ENCODE measurements at places on chromosomes 3 and 15.

DNA sequence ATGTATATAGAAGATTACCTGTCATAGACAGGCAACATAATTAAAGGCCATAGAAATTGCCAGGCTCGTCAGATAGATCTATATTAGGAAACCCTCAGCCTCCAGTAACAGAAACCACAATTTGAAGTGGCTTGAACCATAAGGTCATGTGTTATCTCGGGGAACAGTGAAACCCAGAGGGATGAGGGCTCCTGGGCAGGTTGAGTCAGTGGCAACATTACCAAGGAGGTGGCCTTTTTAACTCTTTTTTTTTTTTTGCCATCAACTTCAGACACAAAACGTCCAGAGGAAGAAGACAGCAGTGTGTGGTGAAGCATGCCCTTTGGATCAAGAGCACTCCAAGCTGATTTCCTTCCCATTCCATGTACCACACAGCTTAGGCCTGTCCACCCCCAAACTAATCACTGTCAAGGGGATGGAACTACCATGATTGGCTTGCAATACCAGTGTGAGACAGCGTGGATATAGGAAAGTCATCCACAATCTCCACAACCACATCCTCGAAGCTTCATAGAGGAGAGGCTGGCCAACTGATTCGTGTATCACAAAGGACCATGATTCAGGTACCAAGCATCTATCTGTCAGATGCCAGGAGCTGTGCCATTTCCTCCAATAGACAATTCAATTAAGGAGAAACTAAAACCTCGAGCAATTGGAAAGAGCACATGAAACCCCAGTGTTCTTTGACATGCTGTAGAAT, 999 bp upstream of the KIF7 start:
- no peak for DNase-seq

GRCh38 chr3:111418391-111418790, 123.6 kb upstream of the CD96 start:
- DNase-seq = no peak

DNA sequence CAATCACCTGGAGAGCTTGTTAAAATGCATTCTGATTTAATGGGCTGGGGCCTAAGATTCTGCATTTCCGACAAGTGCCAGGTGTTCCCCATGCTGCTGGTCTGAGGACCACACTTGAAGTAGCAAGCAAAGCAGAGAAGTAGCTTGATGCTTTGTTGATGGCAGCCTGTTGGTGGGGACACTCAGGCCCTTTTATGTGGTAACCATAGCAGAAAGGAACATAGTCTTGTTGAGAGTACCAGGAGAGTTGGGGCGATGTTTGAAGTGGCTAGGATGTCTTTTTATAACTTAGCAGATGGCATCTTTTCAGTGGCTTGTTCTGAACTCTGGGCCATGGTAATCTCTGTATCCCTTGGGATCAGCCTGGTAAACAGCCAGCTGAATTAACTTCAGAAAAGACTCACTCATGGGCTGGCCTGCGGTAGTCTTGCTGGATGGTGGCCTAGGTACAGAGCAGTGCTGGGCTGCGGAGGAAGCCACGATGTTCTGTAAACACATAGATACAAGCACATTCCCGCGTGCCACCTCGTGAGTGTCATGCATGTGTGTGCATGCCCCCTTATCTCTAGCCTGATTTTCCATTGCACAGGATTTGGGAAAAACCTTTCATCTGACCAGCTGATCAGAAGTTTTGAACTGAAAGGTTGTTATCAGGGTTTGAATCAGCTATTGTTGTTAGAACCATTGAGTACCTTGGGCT, 292.4 kb upstream of the LRRFIP2 start:
- DNase-seq = no peak

GRCh38 chr3:12974819-12975218, 98.4 kb downstream of the IQSEC1 start:
- DNase-seq = no peak

- no peak for DNase-seq
Measured at GRCh38 chr3:184825121-184825820, 13.3 kb downstream of the VPS8 start.

GRCh38 chr3:10758304-10759037, 57.6 kb upstream of the SLC6A11 start:
- no peak for DNase-seq

DNA sequence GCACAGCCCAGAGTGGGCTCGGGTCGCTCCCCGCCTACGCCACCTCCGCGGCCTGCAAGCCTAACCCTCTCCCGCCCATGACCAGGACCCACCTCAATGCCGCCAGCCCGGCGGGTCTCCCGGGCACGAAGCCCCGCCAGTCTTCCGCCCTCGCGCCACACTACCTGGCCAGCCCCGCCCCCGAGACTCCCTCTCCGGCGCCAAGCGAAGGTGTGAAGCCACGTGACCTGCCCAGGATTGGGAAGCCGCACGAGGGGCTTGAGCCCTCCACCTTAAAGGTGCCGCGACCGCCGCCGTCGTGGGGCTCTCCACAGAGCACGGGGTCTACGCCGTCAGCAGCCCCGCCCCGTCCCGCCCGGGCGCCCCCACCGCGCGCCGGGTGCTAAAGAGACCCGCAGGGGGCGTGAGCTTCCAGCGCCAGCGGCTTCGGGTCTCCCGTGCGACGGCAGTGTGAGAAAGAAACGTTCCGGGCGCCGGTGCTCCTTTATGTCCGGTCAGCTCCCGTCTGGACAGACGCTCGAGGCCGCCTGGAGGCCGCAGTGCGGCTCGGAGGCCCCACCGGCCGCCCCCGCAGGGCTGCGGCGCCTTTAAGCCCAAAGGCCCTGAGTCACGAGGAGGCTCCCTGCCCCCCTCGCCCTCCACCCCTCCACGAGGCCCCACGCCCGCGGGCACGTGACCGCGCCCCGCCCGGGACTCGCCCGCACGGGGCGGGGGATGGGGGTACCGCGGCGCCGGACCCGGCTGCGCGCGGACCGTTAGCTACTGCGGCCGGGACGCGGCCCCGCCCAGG, at the start of gene CPEB1:
Gene CPEB1 (minus strand): TSS at position 319 of the 790 bp plus-strand sequence. CDS start 18,904 bp downstream, outside the sequence.
- no peak for DNase-seq

- DNase-seq = no peak
Measured at GRCh38 chr3:12444582-12445471, 39.5 kb upstream of the TSEN2 start.

GRCh38 chr15:98395974-98396610, 252.2 kb upstream of the IGF1R start:
- DNase-seq = no peak

DNA sequence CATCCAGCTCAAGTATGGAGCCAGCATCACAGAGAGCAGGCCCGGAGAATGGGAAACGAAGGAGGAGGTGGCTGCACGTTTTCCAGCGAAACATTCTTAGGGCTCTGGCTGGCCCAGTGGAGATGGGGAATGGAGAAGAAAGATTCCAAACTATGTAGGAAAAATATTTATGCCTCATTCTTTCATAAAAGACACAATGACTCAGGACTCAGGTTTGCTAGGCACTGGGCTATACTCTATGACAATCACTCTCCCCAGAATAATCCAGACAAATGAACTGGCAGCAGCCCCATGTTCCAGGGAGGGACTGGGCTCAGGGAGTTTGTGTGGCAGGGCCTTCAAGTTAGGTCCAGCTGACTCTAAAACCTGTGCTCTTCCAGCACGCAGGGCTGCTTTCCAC, 110.8 kb upstream of the RAD18 start:
- no peak for DNase-seq

GRCh38 chr3:31592764-31593163, 60.0 kb downstream of the STT3B start:
- no peak for DNase-seq

DNA sequence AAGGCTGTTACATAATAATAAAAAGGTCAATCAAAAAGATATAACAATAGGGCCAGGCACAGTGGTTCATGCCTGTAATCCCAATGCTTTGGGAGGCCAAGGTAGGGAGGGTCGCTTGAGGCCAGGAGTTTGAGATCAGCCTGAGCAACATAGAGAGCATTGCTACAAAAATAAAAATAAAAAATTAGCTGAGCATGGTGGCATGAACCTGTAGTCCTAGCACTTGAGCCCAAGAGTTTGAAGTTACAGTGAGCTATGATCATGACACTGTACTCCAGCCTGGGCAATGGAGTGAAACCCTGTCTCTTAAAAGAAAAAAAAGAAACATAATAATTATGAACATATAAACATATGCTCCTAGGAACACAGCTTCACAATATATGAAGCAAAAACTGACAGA, 29.3 kb downstream of the AVEN start:
- DNase-seq = no peak

- no peak for DNase-seq
Measured at GRCh38 chr3:58560771-58561311, 16.4 kb downstream of the FAM107A start.

- DNase-seq = no peak
Measured at GRCh38 chr3:16305111-16305541, 40.1 kb downstream of the OXNAD1 start.

GRCh38 chr3:127682561-127682960, 9.8 kb downstream of the ABTB1 start:
- no peak for DNase-seq

DNA sequence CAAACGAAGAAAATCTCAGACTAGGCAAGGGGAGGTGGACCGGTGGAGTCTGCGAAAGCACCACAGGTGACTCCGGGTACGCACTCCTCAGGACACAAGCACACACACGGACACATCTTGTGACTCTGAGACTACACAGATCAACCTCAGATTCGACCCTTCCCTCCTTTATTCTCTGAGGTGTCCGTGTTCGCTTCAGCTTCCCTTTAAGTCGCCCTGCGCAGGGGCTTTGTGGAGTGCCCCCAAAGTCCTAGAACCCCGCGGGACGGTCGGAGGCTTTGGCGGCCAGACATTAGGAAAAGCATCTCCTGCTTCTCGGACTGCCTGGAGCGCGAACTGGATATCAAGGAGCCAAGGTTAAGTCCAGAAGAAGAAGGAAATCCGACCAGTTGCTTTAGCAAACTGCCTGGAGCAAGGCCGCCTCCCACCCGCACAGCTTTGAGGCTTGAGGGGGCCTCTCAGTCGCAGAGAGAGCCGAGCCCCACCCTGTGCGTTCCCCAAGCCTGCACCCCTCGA, 730 bp downstream of the DGKG start:
- DNase-seq = no peak

GRCh38 chr15:74384881-74385643, 17.6 kb upstream of the CYP11A1 start:
- DNase-seq = no peak

DNA sequence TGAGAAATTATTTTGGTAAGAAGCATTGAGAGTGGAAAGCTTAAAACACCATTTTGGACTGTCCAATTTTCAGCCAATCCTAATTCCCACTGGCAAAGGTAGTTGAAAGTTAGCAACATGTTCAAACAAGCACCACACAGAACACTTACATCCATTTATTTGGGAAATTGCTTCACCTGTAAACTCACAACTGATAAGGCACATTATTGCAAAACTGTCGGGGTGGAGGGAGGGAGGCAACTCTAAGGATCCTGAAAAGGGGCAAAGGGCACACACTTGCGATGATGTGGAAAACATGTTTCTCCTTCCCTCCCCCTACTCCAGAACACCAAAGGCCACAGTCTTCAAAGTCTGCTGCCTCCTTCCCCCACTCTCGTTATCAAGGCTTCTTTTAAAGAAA, 9.4 kb downstream of the TMEM41A start:
- DNase-seq = no peak

DNA sequence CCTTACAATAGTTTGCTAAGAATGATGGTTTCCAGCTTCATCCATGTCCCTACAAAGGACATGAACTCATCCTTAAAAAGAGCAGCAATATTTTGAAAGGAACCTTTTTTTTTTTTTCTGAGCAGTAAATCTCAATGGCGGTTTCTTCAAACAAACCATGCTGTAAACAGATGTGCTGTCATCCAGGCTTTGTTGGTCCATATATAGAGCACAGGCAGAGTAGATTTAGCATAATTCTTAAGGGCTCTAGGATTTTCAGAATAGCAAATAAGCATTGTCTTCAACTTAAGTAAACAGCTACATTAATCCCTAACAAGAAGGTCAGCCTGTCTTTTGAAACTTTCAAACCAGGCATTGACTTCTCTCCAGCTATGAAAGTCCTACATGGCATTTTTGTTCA, 334.2 kb downstream of the SLC9A9 start:
- DNase-seq = no peak

GRCh38 chr3:52527039-52527731, 6.5 kb downstream of the NT5DC2 start:
- DNase-seq = no peak

DNA sequence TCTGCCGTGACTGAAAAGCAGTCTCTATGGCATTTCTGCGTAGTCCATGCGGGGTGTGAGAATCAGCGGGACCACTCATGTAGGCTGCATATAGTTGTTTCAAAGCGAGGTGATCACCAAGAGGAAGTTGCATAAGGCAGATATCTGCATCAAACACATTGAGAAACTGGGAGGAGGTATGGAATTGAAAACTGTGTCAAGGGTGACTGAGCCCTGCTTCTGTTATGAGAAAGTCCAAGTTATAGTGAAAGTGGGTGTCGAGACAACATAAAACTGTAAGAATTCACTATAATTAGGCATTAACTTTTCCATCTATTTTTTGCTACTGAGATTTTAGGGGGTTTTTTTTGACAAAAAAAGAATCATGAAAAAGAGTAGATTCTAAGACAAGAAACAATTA, 109.3 kb downstream of the ZIC1 start:
- DNase-seq = no peak

DNA sequence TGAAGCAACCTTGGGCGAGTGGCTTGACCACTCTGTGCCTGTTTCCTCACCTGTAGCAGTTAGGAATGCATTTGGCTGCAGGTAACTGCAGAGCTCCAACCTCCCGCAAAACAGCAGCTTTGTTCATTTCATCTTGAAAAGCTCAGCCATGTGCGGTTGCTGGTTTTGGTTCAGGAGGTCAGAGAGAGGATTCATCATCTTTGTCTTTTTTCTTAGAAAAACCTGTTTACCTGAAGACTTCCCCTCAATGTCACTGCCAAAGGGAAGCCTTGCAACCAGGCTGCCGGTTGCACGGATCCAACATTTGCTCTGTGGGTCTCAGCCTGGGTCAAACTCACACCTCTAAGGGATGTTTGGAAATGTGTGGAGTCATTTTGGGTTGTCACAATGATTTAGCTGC, 16.4 kb upstream of the FURIN start:
- no peak for DNase-seq

GRCh38 chr3:125055913-125056745, at the start of gene HEG1:
Gene HEG1, minus strand, starts transcription at chr3:125055997. Its CDS starts 107 bp downstream, at chr3:125055890.
- peak; percentile 44 for DNase-seq

- DNase-seq = no peak
Measured at GRCh38 chr15:70327856-70328678, 230.3 kb upstream of the TLE3 start.

GRCh38 chr3:171786997-171787396, 23.3 kb downstream of the PLD1 start:
- no peak for DNase-seq

DNA sequence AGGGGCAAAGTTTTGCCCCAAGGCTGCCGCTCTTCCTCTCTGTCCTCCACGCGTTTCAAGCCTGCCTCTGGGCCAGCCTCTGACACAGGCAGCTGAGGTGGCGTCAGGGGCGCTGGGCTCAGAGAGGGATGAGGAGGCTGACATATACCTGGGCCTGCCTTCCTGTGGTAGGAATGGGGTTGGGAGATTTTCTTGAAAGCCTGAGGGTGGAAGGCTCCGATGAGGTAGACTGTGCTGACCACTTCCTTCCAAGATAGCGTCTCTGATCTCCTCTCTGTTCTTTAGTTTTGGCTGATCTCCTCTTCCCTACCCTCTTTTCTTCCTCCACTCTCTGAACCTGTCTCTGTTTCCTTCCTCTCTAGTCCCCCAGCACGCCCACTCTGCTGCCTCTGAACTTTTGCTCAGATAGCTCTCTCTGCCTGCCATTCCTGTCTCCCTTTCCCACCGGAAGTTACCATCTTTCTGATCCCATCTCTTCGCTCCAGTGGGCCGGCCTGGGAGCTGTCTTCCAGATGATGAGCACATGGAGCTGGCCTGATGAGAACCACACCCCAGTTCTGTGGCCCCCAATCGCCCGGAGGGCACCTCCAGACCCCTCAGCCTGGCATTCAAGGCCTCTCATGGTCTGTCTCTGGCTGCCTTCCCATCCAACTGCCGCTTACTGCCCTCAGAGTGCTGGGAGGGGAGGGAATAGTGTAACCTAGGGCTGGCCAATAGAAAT, 32.5 kb upstream of the LCTL start:
- DNase-seq = no peak
